Heart right ventricle (tissue), 16 donors: ENCODE measurements at places on chromosomes 5 and 9. TPM values are rescaled to one million over a fixed set of nuclear protein-coding genes. Genes with fewer than 3 reads are reported as not detected.

INSL4 gene
- total RNA-seq, result not detected

GRCh38 chr5:33523208-33523771 lies 82.5 kb downstream of the TARS1 start:
- H3K4me1 ChIP-seq, result no peaks in the 10 kb centered on the region
- no peaks in the 10 kb centered on the region for H3K27me3 ChIP-seq
- no peak for DNase-seq
- no peaks in the 10 kb centered on the region for H3K36me3 ChIP-seq
- H3K27ac ChIP-seq, result no peak overlapping the region
- H3K4me3 ChIP-seq, result no peak overlapping the region

DNA sequence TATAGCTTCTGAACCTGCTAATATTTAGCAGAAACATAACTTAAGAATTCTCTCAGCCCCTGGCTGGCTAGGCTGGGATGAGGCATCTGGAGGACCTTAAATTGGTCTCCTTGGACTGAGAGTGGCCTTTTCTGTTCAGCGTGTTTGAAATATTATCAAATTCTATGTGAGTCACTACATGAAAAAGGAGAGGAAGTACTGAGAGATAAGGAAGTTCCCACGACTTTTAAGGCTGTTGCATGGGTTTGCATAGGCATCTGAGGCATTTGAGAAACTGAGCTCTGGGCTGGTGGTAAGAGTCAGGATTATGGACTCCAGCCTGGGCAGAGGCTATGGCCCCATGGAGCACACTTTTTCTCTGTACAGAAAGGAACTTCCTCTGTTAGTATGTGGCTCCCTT lies 816.2 kb upstream of the GRAMD2B start:
- no peak overlapping the region for H3K27ac ChIP-seq
- H3K4me1 ChIP-seq, result no peaks in the 10 kb centered on the region
- DNase-seq, result no peak
- H3K27me3 ChIP-seq, result no peaks in the 10 kb centered on the region
- H3K36me3 ChIP-seq, result no peaks in the 10 kb centered on the region
- H3K4me3 ChIP-seq, result no peak overlapping the region

LCN15 gene
- 0.85 TPM for total RNA-seq

- H3K4me1 ChIP-seq, result peaks cover 44% of the 10 kb centered on the region
- no peak for DNase-seq
- no peaks in the 10 kb centered on the region for H3K36me3 ChIP-seq
- H3K27me3 ChIP-seq, result no peaks in the 10 kb centered on the region
- no peak overlapping the region for H3K27ac ChIP-seq
- no peak overlapping the region for H3K4me3 ChIP-seq
Measured at GRCh38 chr9:99119976-99120655, 15.2 kb downstream of the TGFBR1 start.
